ENCODE measurements at places on chromosomes 5 and 9. TPM values are rescaled to one million over a fixed set of nuclear protein-coding genes. Genes with fewer than 3 reads are reported as not detected.
A peak's percentile ranks its signal among the peaks of the same experiment; 100 is the strongest.

DNA sequence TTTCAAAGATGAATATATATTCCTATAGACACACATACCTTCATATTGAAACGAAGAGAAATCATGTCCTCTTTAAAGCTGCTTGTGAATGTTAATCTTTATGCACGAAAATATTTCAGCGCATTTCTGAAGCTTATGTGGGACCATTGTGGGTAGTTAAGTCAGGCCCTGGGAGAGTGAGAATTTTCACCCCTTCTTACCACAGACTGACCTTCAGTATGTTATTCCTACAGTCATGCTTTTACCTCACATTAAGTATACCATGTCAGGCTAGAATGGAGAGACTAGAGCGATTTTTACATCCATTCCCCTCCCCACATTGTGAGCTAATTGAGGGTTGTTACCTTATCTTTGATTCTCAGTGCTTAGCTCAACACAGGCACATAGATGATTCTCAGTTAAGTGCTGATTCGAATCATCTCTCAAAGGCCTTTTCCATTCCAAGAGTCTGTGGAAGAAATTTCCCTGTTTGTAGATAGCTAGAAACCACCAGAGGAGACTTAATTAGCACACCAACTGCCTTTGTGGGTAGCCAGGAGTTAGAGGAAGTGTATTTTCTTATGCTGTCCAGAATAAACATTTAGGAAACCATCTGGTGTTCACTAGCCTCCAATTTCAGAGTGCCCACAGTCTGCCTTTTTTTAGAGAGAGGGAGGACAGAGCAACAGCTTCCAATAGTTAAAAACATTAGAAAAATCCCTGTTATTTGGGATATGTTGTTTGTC, 110.5 kb downstream of the MEGF10 start:
- peaks cover 33% of the 10 kb centered on the region for H3K27me3 ChIP-seq
- H3K36me3 ChIP-seq: no peaks in the 10 kb centered on the region
- no peak for DNase-seq
- H3K4me1 ChIP-seq: no peaks in the 10 kb centered on the region
- H3K4me3 ChIP-seq: no peak overlapping the region
- no peak overlapping the region for H3K27ac ChIP-seq

DNA sequence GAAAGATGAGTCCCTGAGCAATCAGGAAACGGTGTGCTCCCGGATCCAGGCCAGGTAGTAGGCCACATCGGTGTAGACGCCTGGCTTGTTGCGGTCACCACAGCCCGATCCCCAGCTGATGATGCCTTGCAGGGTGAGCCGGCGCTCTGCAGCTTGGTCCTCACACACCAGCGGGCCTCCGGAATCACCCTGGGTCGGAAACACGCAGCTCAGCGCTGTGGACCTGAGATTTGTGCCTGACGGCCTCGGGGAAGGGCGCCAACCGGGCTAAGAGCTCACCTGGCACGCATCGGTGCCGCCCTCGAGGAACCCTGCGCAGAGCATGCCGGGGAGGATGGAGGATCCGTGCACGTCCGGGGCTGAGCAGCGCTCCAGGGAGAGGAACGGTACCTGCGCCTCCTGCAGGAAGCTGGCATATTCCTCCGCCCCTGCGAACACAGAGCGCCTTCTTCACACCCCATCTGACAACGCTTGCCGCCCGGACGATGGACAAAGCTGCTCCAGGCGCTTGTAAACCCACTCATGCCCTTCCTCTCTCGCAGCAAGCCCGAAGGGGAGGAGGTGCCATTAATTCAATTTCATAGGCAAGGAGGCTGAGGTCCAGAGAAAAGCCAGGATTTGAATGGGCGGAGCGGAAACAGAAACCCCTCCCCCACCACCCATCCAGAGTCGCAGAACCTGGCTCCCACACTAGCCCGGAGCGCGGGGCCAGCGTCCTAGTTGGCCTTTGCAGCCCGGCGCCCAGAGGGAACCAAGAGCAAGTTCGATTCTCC, 2.0 kb upstream of the PFN3 start:
- no peaks in the 10 kb centered on the region for H3K4me1 ChIP-seq
- H3K4me3 ChIP-seq: peak overlapping the region; percentile 74
- H3K36me3 ChIP-seq: no peaks in the 10 kb centered on the region
- H3K27ac ChIP-seq: no peak overlapping the region

PCAT7 gene
- not detected for polyA plus RNA-seq

ZDHHC11 gene
- polyA plus RNA-seq: 0.26 TPM

DNA sequence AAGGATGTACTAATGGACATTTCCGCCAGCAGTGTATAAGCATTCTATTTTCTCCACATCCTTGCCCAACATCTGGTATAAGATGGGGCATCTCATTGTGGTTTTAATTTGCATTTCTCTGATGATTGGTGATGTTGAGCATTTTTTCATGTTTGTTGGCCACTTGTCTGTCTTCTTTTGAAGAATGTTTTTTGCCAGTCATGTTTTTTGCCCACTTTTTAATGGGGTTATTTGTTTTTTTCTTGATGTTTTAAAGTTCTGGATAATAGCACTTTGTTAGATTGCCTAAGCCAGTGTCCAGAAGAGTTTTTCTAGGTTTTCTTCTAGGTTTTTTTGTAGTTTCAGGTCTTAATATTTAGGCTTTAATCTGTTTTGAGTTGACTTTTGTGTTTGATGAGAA, 31.7 kb downstream of the RAD23B start:
- H3K27me3 ChIP-seq: no peaks in the 10 kb centered on the region
- no peak overlapping the region for H3K4me3 ChIP-seq
- peaks cover 66% of the 10 kb centered on the region for H3K36me3 ChIP-seq
- H3K27ac ChIP-seq: no peak overlapping the region
- DNase-seq: no peak

- H3K36me3 ChIP-seq: 0 out of 2 replicates have a peak, but pooled peaks cover 4% of the 10 kb centered on the region
- peaks cover 30% of the 10 kb centered on the region for H3K4me1 ChIP-seq
- no peak overlapping the region for H3K27ac ChIP-seq
- peak overlapping the region; percentile 97 for H3K4me3 ChIP-seq
Observed at GRCh38 chr5:17216974-17217492, 398 bp upstream of the BASP1 start.

- H3K36me3 ChIP-seq: no peaks in the 10 kb centered on the region
- no peaks in the 10 kb centered on the region for H3K4me1 ChIP-seq
- no peak overlapping the region for H3K4me3 ChIP-seq
Observed at GRCh38 chr5:176621661-176622079, 8.7 kb downstream of the SNCB start.

- H3K27me3 ChIP-seq: no peaks in the 10 kb centered on the region
- H3K4me1 ChIP-seq: no peaks in the 10 kb centered on the region
- H3K36me3 ChIP-seq: no peaks in the 10 kb centered on the region
- no peak overlapping the region for H3K27ac ChIP-seq
- DNase-seq: no peak
Observed at GRCh38 chr5:133032852-133033742, 6.7 kb upstream of the ZCCHC10 start.

DNA sequence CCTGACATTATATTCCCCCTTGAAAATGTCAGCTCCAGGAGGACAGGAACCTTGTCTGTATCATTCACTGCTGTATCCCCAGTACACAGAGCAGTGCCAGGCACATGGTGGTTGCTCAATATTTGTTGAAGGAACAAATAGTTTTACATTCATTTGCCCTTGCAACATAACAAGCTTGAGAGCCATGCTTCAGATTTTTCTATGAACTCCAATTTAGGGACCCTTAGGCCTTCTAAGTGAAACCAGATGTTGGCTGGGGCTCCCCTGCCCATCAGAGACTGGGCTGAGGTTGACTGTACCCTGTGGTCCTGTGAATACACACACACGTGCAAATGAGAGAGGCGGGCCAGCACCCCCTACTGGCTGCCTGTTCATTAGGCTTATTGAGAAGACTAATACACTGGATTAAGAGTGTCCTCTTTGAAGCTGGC, 214.9 kb upstream of the WWC1 start:
- 0 out of 2 replicates have a peak overlapping the region, but pooled peaks have one; percentile 10 for H3K27ac ChIP-seq
- peak; percentile 70 for DNase-seq
- no peak overlapping the region for H3K4me3 ChIP-seq

FAM81B gene
- not detected for polyA plus RNA-seq

- peak overlapping the region; percentile 92 for H3K27ac ChIP-seq
- peak; percentile 82 for DNase-seq
- peaks cover 13% of the 10 kb centered on the region for H3K4me1 ChIP-seq
- H3K4me3 ChIP-seq: peak overlapping the region; percentile 92
- no peaks in the 10 kb centered on the region for H3K27me3 ChIP-seq
Observed at GRCh38 chr9:113274474-113275156, 757 bp downstream of the CDC26 start.

FSTL4 gene
- polyA plus RNA-seq: not detected

- DNase-seq: peak; percentile 12
- H3K4me1 ChIP-seq: peaks cover 39% of the 10 kb centered on the region
- H3K27ac ChIP-seq: no peak overlapping the region
- no peaks in the 10 kb centered on the region for H3K36me3 ChIP-seq
- no peak overlapping the region for H3K4me3 ChIP-seq
Observed at GRCh38 chr5:83914199-83914598, 193.5 kb upstream of the HAPLN1 start.

DNA sequence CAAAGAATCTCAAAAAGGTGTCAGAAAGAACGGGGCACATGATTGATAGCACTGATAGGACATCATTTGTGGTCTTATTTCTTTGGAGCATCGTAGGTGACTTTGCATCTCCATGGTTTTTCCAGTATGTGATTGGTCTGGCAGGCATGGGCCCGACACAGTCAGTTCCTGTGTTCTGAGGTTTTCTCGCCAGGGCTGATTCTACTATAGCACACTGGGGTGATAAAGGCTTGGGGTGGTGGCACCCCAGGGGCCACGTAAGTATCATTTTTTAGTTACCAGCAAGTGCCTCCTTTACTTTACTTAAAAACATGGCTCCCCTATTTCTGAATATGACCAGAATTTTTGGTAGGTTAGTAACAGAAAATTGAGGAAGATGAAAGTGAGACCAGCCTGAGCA, 202.7 kb downstream of the RFK start:
- peaks cover 9% of the 10 kb centered on the region for H3K4me1 ChIP-seq
- no peaks in the 10 kb centered on the region for H3K36me3 ChIP-seq
- no peak overlapping the region for H3K4me3 ChIP-seq
- DNase-seq: no peak
- H3K27ac ChIP-seq: no peak overlapping the region

FST gene
- polyA plus RNA-seq: 85.0 TPM

SLC6A7 gene
- not detected for polyA plus RNA-seq

MEGF10 gene
- polyA plus RNA-seq: not detected

CTSV gene
- polyA plus RNA-seq: 0.16 TPM

TRIM36 gene
- not detected for polyA plus RNA-seq

PCDHGB2 gene
- 0.76 TPM for polyA plus RNA-seq

DDX31 gene
- 7.4 TPM for polyA plus RNA-seq

- DNase-seq: no peak
- H3K4me3 ChIP-seq: no peak overlapping the region
- H3K27me3 ChIP-seq: no peaks in the 10 kb centered on the region
- no peaks in the 10 kb centered on the region for H3K4me1 ChIP-seq
Observed at GRCh38 chr9:81999806-82000205, 11.2 kb downstream of the SPATA31D1 start.

DNA sequence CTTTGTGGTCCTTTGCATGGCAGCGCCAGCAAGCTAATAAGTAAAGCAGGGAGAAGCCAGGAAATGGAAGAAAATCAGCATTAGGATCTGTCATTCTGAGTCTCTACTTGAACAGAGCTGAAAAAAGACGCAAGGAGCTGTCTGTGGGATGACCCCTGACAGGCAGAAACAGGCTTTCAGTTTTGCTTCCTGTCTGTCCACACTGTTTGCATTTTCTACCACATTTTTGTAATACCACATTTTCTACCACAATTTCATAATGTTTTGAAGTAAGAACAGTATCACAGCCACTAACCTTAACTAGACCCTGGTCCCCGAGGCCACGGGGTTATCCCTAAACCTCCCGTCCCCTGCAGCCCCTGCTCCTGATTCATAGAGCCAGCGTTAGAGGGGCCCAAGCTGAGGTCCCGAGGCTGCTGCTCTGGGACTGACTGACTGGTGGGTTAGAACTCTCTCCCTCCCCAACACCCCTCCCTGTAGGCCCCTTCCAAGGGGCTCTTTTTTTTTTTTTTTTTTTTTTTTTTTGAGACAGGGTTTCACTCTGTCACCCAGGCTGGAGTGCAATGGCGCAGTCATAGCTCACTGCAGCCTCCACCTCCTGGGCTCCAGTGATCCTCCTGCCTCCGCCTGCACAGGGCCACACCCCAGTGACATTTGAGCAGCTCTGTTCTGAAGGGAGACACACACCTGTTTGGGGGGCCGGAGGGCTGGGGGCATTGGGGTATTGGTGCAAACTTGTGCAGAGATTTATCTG, 4.0 kb upstream of the CLIC3 start:
- no peaks in the 10 kb centered on the region for H3K27me3 ChIP-seq
- peaks cover 22% of the 10 kb centered on the region for H3K4me1 ChIP-seq
- no peaks in the 10 kb centered on the region for H3K36me3 ChIP-seq
- peak overlapping the region; percentile 46 for H3K27ac ChIP-seq
- DNase-seq: peak; percentile 59
- H3K4me3 ChIP-seq: no peak overlapping the region

DNA sequence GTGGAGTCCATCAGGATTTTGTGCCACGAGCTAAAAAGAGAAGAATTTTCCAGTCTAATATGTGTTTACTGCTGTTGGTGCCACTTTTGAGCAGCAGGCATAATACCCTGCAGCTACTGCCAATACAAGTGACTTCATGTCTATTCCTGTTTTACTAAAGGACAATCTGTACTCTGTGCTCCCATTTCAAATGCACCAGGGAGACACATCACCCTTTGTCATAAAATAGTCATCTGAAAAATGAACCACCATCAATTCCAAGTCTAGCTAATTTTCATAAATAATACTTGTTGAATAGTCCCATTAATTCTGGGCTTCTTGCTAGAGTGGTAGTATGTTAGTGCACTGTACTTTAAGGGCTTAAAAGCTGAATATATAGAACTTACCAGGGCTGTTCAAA, 8.9 kb upstream of the PKD2L2 start:
- H3K4me3 ChIP-seq: no peak overlapping the region
- no peak for DNase-seq
- no peak overlapping the region for H3K27ac ChIP-seq
- no peaks in the 10 kb centered on the region for H3K36me3 ChIP-seq

TLX3 gene
- polyA plus RNA-seq: not detected

QRFP gene
- 0.18 TPM for polyA plus RNA-seq

DNA sequence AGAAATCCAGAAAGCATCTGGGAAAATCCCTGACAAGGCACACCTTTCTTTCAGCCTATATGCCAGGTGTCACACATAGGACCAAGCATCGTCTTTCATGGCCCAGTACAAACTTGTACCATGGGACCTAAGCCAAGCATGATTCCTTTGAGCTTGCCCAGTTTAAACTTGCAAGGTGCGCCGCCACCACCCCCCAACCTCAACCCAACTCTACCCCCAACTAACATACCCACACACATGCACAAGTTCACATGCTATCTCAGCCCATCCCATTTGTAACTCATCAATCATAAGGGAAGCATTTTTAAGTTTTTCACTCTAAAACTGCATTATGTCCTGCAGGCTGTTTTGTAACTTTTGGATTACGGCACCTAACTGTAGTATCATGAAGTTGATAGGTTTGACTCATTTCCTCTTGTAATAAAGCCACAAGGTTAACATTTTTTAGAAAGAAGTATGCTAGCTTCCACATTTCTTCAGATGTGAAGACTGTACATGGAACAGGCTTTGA, 145.9 kb upstream of the FST start:
- no peak overlapping the region for H3K4me3 ChIP-seq
- DNase-seq: peak; percentile 90
- H3K27ac ChIP-seq: peak overlapping the region; percentile 86
- H3K27me3 ChIP-seq: no peaks in the 10 kb centered on the region

- H3K4me3 ChIP-seq: peak overlapping the region; percentile 74
- no peaks in the 10 kb centered on the region for H3K36me3 ChIP-seq
- peak; percentile 62 for DNase-seq
- peaks cover 25% of the 10 kb centered on the region for H3K27me3 ChIP-seq
- H3K27ac ChIP-seq: no peak overlapping the region
Observed at GRCh38 chr9:27528076-27528885, 1.3 kb downstream of the MOB3B start.

- no peak overlapping the region for H3K4me3 ChIP-seq
- no peak overlapping the region for H3K27ac ChIP-seq
- no peaks in the 10 kb centered on the region for H3K27me3 ChIP-seq
- peak; percentile 27 for DNase-seq
- peaks cover 7% of the 10 kb centered on the region for H3K4me1 ChIP-seq
- H3K36me3 ChIP-seq: peaks cover 11% of the 10 kb centered on the region
Observed at GRCh38 chr5:135335031-135335828, 63.8 kb downstream of the MACROH2A1 start.
